ENCODE measurements at places on chromosomes 1 and 21. TPM values are rescaled to one million over a fixed set of nuclear protein-coding genes. Genes with fewer than 3 reads are reported as not detected.
A peak's percentile ranks its signal among the peaks of the same experiment; 100 is the strongest.

- no peak for DNase-seq
Measured at GRCh38 chr1:77817368-77818209, 38.1 kb downstream of the MIGA1 start.

GRCh38 chr1:33256471-33257206, at the start of gene ZNF362:
Gene ZNF362 (plus strand): TSS chr1:33256492. CDS start chr1:33270575, 14,083 bp downstream.
- peak; percentile 78 for DNase-seq

The S100A3 gene
- 5.2 TPM for total RNA-seq

The SLC5A9 gene
- 0.35 TPM for total RNA-seq

DNA sequence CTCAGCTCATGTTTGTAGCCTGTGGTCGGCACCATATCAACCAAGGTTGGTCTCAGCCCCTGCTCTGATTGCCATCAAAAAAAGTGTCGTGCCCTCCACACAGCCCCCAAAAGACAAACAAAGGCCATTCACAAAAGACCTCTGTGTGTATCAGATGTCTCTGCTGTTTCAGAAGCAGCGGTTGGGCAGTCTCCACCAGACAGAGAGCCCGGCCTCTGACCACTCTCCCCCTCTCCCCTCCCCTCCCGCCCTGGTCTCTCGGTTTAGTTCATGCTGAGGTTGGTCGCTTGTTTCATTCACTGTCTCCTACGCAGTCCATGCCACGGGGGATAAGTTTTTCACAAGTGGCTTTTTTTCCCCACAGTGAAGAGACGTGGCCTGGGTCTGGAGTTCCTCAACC, 27.1 kb downstream of the ACTA1 start:
- no peak for DNase-seq

The FMN2 gene
- total RNA-seq, result not detected

GRCh38 chr1:208025031-208025430, 114.1 kb upstream of the CD34 start:
- DNase-seq, result no peak

GRCh38 chr1:55214212-55214933, 791 bp downstream of the USP24 start:
- DNase-seq, result peak; percentile 17

- no peak for DNase-seq
Measured at GRCh38 chr1:55712148-55712547, 497.0 kb upstream of the USP24 start.

Data from renal cortical epithelial cell (primary cell).